ENCODE measurements at places on chromosomes 5 and 9.
A peak's percentile ranks its signal among the peaks of the same experiment; 100 is the strongest.

DNA sequence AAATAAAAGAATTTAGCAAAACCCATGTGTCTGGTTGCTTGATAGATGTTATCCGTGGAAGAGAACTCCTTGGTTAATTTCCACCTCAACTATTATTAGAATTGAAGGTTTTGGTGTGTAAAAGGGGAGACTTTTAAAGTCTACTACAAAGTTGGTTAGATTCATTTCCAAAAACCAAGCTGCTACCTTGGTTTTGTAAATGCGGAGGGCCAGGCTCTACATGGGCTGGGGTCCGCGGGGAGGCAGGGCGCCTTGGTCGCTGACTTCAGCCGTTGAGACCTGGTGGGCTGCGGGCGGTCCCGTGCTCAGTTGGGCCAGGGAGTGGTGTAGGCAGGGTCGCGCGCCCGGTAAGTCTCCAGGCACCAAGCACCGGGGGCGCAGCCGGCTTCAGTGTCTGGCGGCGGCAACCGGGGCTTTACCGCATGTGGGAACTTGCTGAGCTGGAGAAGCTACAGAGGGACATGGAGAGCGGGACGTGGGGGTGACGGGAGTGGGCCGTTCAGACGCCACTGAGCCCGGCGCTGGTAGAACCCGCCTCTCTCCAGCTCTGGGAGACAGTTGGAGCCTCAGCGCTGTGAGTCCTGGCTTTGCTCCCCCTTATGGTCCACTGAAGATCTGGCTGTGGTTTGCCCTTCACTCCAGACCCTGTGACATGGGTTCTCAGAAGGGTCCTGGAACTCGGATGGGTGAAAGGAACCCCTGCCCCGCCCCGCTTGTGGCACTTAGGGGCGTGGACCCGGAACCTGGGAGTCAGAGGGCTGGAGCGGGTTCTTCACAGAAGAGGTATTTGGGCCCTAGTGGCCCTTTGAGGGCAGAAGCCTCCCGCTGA, 11.8 kb downstream of the NR2F1 start:
- no peak for DNase-seq

DNA sequence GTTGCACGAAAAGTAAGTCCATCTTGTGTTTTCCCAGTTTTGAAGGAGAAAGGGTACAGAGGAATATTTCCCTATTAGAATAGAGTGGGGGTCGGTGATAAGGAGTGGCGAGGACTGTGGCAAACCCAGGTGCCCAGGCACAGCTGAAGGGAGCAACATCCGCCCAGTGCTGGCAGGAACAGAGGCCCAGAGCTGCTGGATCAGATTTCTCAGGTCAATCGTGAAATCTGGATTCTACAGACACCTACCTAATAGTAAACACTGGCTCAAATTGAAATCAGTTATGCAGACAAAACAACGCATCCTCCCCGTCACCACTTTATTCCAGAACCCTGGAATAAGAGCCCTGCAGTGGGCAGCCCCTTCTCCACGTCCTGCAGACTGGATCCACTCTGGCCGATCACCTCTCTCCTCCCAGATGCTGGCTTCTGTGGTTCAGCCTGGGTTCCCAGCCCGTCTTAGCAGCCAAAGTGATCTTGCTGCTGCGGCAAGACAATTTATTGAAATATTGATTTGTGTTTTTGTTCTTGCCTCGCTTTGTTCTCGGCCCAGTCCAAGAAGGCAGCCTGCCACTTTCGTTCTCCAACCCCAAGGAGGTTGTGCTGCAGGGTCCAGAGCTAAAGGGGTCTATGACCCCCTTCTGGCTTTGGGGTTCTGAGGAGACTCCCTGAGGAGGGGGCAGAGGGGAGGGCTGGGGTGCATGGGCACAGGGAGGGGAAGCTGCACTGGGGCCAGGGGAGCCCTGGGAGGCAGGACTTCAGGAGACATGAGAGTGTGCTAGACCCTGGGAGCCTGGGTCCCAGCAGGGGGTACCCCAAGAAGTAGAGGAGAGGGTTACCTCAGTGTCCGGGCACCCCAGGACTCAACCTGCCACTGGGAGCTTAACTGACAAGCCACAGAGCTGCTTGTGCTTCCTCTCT, 103.3 kb downstream of the ZNF354C start:
- no peak for DNase-seq

DNA sequence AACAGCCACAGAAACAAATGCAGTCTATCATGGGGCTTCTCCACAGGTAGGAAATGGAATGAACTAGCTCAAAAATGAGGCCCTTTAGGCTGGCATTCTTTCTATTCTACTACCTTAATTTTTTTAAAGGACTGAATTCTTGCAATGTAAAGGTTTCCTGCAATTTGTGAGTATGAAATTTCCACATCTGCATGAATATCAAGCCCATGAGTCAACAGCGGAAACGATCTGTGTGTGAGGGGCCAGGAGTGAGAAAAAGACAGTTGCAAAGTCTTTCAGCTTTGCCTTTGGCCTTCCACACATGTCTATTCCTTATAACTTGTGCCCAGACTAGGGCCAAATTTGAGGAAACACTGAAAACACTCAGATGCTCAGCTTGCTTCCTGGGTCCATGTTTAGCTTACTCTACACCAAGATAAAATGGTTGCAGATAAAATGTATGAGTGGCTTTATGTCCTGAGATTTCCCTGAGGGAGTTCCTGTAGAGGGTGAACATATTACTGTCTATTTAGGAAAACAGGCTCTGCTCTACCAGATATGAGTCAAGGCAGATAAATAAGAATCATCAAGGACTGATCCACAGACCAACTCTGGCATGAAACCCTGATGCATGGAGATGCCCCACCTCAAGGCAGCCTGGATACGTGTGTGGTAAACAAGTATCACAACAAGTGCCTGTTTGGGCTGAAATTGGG, 46.5 kb downstream of the RETREG1 start:
- peak; percentile 54 for DNase-seq

DNA sequence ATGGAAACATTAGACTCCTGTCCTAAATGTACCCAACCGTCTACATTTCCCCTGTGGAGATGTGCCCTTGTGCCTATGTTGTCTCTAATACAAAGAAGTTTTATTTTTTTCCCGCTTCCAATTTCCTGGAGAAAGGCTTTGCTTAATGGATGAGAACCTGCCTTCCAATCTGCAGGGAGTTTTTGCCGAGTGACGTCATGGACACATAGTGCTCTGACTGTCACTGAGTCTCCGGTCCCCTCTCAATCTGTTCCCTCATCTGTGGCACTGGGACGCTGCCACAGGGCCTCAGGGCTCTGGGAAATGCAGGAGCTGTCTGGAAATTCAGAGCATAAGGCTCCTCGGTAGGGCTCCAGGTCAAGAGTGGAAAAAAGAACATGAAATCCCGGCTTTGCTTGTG, 144.8 kb downstream of the PDZD2 start:
- DNase-seq: no peak

DNA sequence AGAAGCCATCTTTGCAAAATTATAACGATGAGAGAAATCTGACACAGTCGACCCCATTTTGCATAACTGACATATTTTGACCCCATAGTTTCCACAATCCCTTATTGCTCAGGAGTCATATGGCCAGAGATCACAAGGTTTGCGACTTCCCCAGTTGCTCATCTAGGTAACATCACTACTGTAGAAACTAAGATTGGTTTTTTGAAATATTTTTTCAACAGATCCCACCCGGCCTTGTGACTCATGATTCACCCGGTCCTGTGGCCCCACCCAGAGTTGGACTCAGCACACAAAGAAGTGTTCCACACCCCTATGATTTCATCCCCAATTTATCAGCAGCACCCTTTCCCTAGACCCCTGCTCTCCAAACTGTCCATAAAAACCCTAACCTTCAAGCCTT, 50.2 kb downstream of the TIMD4 start:
- no peak for DNase-seq

GRCh38 chr5:153749960-153750359, 259.5 kb downstream of the GRIA1 start:
- no peak for DNase-seq

DNA sequence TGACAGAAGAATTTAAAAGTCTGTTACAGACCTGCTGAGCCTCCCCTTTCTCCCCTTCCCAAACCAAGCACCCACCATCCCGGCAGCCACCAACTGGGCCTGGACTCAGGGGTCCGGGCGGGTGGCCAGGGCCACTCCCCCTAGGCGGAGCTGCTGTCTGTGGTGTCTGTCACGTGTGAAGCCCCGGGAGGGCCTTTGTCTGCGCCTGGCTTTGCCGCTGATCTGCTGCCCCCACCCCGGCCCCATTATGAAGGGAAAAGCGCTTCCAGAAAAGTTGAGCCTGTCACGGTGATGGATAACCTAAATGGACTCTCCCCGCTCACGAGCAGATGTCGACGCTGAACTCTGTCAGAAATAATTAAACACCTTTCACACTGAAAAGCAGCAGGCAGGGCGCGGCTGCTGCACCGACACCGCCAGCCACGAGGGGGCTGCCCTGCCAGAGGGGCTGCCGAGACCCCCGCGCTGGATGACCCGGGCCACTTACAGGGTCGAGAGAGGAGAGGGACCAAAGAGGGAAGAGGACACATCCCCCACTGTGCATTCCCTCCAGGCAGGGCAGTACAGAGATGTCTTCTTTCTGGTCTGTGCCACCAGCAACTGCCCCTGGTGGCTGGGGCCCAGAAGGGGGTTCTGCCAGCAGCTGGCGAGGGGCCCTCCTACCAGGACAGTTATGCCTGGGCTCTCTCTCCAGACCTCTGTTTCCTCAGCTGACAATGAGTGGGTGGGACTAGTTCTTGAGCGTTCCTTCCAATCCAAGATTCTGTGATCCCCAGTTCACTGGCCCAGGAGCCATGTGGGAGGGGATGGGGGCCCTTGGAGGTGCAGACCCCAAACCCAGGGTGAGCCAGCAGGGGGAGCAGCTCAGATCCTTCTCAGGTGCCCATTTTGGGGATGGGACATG, 36.0 kb upstream of the BARHL1 start:
- DNase-seq: peak; percentile 49

- no peak for DNase-seq
These were observed 127.2 kb upstream of the LARP1 start for GRCh38 chr5:154627698-154628678.

DNA sequence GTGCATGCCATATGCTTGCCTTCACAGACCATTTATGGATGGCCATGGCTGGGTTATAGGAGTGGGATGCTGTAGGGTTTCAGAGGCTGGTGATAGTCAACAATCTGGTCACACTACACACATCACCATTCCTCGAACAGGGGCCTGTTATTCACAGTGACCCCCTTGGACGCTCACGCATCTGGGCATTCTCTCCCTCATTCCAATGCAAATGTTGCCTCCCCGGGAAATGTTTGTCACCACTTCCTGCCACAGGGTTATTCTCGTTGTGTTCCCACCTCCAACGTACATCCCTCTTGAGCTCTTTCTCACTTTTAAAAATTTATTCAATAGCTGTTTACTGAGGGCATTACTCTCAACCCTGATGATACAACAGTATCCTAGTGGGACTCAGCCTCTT, 135.4 kb downstream of the SCAMP1 start:
- peak; percentile 36 for DNase-seq

- no peak for DNase-seq
These were observed 35.2 kb upstream of the NFIB start for GRCh38 chr9:14349146-14349446.

GRCh38 chr5:54049963-54050362, 260.4 kb downstream of the ARL15 start:
- DNase-seq: peak; percentile 80

DNA sequence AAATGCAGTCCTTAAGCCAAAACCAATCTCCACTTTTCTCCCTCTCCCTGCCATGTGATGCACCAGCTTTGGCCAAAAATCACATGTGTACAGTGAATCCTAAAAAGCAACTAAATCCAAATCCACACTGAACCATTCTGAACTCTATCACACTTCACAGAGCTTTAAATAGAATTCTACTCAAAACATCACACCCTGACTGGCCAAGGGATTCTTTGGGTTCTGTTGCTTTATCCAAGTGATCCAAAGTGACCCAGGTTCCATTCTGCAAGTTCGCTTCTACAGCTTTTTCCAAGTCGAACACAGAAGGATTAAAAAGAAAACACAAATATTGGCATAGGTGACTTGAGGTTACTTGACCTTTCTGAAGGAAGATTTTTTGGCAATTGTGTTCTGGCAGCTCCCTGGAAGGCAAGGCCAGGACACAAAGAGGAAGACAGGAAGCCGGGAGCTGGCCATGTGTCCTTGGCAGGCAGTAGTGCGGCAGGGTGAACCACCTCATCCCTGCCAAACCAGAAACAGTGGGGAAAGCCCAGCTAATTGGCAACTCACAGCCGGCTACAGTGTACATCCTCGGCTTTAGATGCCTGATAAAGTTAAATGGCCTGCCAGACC, 115.0 kb downstream of the NFIB start:
- DNase-seq: no peak

DNA sequence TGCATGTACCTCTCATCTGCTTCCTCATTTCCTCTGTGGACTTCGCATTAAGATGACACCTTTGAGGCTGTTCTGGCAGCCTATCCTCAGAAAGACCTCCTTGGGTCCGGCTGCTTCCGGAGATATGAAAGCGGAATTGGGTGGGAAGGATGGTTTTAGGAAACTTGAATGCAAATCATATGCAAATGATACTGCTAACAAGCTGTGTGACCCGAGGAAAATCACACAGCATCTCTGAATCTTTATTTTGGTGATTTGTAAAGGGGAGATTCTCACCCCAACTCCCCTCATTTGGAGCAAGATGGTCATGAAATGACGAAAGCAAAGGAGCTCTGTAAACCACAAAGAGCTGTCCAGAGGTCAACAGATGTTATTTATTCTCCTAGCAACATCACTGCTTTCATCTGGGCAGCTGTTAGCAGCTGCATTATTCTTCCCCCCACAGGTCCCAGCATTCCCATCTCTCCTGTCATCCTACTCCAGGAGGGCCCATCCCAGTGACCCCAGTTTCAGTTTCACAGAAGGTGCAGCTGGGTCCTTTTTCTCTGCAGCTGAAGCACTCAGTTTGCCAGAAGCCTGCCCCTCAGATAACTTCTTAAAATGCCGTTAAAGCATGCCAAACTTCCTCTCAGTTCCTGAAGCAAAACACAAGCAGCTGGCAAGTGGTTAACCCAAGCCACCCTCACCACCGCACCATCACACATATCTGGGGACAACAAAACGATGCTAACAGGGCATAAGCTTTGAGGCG, 269.5 kb downstream of the SEC61B start:
- DNase-seq: peak; percentile 14

- DNase-seq: no peak
These were observed 50.2 kb downstream of the CFAP77 start for GRCh38 chr9:132460240-132460639.

- no peak for DNase-seq
These were observed 179.7 kb downstream of the C9orf152 start for GRCh38 chr9:110028271-110028670.

DNA sequence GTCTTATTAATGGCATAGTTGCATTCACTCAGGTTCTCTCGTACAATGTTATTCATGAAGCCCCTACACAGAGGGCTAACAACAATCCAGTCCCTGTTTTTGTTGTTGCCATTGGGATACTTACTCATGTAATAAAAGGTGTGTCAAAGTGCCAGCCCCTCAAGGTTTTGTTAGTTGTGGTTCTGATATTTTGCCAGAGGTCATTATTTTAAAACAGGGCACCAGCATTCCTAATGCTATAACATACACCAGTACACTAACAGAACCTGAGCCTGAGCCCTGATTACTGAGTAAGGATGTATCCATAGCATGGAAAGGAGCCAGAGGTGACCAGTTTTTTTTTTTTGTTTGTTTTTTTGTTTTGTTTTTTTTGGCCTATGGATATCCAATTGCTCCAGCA, 50.2 kb downstream of the SMC2 start:
- no peak for DNase-seq

GRCh38 chr5:168291342-168291963, at the start of gene WWC1:
Gene WWC1, plus strand, starts transcription at chr5:168291645. Its CDS starts 508 bp downstream, at chr5:168292153.
- DNase-seq: peak; percentile 49

All from fibroblast of skin of scalp (primary cell).